Hippocampal formation (tissue), 2 donors: ENCODE measurements at places on chromosomes 1 and 21.

DNA sequence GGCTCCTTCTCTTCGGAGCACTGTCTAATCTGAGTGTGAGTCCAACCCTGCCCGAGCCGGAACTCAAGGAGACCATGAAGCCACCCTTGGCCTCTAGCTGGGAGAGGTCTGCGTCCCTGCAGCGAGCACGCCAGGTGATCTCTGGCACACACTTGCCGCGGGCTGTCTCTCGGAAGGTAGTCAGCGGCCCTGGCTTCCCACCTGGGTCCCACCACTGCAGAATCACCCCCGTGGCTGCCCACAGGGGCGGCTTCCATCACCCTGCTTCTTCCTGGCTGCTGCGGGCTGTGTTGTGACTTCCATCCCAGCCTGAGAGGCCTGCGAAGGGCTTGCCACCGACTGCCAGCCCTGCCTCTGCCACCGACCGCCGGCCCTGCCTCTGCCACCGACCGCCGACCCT, 17.0 kb downstream of the FAAP20 start:
- no peak for DNase-seq

DNA sequence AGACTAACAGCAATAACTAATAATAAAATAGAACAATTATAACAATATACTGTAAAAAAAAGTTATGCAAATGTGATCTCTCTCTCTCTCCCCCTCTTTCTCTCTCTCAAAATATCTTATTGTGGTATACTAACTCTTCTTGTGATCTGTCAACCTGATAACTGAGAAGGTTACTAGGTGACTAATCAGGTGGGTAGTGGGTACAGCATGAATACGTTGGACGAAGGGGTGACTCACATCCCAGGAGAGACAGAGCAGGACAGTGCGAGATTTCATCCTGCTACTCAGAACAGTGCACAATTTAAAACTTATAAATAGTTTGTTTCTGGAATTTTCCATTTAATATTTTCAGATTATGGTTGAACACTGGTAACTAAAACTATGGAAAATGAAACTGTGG, 257.5 kb downstream of the LRRC40 start:
- no peak for DNase-seq

- no peak for DNase-seq
These were observed 6.2 kb downstream of the C1orf198 start for GRCh38 chr1:230861970-230862595.

GRCh38 chr21:25717491-25718147, 17.1 kb downstream of the ATP5PF start:
- no peak for DNase-seq

GRCh38 chr1:2204415-2205190, 10.0 kb upstream of the FAAP20 start:
- DNase-seq, result peak; percentile 93

- no peak for DNase-seq
These were observed 7.1 kb upstream of the KCNK1 start for GRCh38 chr1:233606813-233607212.

- DNase-seq, result no peak
These were observed 418.7 kb upstream of the VAMP3 start for GRCh38 chr1:7352364-7352763.

DNA sequence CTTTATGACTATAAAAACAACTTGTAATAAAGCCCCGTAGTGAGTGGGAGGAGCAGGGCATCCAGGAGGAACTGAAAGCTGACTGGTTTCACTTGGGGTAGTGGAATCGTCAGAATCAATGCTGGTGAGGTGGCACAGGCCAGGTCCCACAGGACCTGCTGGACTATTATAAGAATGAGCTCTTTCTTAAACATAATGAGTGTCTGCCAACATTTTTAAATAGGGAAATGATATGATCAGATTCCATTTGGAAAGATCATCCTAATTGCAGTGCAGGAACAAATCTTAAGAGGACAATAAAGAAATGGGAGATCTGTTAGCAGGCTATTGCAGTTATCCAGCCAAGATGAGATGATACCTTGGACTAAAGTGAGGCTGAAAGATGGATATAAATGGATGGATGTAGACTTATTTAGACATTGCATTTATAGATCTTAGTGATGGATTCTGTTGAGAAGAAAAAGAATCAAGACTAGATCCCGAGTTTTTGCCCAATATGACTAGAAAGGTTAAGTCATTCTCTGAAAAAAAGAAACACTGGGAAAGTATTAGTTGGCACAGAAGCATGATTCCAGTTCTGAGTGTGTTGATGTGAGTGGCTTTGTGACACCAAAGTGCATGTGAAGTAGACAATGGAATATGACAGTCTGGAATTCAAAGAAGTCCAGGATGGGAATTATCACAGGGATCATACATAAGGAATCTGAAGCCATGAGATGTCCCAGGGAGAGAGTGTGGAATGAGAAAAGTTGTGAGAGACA, 153.3 kb upstream of the SGIP1 start:
- DNase-seq, result no peak

GRCh38 chr1:212315907-212316306, 30.7 kb downstream of the PPP2R5A start:
- DNase-seq, result no peak

GRCh38 chr1:15963968-15964648, 11.8 kb downstream of the ZBTB17 start:
- DNase-seq, result no peak

DNA sequence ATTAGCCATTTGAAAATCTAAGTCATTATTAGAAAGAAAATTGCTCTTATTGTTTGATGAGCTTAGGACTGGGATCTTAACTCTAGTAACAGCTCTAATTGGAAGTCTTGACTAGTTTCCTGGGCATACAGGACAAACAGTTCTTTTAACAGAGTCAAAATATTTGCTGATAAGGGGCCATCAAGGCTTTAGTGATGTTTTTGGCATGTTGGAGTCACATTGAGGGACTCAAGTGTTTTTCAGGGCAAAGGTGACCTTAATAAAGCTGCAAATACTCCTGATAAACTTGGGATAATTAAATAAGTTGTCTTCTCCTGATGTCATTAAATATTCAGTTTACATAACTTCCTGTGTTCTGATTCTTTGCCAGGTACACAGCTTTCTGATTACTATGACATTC, 6.5 kb upstream of the KRTAP19-7 start:
- DNase-seq, result no peak

DNA sequence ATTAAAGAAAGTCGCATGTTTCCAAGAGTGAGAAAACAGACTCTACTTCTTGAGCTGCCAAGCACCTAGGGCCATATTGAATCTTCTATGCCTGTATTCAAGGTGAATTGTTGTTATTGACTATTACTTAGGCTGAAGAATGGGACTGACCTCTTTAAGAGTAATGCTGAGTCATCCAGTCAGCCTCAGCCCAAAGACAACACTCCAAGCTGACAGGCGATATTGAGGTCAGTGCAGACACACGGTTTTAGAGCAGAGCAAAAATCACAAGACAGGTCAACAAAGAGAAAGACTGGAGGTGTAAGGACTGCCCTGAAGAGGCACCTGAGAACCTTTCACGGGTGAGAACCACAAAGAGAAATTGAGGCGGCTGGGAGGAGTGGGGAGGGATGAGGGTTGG, 146.9 kb downstream of the MIS18A start:
- DNase-seq, result no peak

DNA sequence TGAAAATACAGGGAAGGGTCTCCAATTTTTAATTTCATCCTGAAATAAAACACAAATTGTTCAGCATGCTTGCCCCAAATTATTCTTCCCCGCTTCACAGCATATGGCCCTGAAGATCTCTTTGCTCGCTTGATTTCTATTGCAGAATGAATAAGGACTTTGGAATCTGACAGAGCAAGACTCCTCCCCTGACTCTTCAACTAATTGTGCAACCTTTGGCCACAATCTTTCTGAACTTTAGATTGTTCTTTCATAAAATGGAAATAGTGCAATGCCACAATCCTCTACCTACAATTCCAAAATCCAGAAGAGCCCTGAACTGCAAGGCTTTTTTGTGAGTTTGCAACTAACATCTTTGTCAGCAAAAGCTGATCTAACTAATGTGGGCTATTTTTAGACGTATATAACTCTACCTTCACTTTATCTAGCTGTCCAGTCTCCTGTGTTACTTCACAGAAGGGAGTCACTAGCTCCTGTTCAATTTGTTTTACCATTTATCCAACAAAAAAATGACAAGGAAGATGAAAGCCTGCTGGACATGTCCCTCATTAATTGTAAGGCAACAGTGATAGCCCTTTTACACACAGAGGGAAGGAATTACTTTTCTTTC, 13.4 kb downstream of the RNASEL start:
- no peak for DNase-seq

DNA sequence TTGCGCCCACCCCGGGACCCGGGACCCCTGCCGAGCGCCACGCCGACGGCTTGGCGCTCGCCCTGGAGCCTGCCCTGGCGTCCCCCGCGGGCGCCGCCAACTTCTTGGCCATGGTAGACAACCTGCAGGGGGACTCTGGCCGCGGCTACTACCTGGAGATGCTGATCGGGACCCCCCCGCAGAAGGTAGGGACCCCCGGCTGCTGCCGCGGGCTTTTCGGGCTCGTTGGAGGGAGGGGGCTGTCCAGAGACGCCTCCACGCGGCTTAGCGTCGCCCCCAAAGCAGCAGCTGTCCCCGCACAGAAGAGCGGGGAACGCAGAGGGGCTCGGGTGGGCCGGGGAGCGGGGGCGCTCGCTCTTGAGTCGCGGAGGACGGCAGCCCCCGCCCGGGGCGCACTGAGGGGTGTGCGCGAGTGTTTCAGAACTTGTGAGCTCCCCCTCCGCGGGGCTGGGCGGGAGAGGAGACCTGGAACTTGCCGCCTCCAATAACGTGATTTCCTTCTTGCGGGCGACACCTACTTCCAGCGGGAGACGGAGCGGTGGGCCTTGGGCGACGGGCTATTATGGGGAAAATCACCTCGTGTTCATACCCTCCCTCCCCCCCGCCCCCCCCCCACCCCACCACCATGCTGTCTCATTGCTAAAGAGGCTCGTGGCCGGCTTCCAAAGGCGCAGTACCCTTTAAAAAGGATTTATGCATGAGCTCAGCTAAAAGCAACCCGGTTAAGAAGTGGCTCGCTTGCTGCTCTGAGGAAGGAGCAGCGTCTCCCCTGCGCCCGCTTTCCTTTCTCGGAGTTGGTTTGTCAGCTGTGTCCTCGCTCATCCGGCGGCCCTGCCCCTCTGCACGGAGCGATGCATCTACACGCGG, 664 bp downstream of the BACE2 start:
- peak; percentile 10 for DNase-seq

GRCh38 chr1:110533230-110533629, 14.3 kb upstream of the KCNA10 start:
- DNase-seq, result no peak

DNA sequence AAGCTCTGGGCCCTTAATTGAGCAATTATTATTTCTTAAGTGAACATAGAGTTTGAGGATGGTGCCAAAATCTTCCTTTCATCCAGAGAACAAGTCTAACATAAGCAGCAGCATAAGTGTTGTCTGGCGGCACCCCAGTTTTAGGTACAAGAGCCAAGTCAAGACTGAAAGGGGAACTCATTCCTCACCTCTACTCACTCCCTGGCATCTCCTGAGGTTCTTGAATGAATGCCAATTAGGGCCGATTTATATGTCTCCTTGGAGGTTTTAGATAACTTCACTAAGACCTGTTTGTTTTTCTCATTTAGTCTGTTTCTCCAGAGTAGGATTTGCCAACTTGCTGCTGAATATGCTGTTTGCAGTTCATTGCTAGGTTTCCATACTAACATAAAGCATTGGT, 42.6 kb upstream of the ADGRL2 start:
- no peak for DNase-seq

- DNase-seq, result no peak
These were observed 85.6 kb downstream of the GREM2 start for GRCh38 chr1:240526312-240526711.

DNA sequence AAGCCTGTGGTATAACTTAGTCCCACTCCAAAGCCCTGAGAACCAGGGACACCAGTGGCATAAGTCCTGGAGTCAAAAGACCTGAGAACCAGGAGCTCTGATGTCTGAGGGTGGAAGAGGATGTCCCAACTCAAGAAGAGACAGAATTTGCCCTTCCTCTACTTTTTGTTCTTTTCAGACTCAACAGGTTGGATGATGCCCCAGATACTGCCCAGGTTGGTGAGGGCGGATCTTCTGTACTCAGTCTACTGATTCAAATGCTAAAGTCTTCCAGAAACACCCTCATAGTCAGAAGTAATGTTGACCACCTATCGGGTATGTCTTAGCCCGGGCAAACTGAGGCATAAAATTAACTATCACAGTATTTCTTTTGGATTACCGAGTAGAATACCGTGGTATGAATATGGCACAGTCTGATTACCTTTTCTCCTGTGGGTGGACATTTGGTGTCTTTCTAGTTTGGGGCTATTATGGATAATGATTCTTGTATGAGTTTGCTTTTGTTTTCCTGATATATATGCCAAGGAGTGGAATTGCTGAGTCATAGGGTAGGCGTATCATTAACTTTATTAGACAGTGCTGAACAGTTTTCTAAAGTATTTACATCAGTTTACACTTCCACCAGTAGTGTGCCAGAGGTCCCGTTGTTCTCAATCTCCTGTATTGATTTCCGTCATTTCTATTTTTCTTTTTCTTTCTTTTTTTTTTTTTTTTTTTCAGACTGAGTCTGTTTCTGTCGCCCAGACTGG, 3.2 kb upstream of the CHAF1B start:
- no peak for DNase-seq

- DNase-seq, result no peak
These were observed 25.7 kb downstream of the ZBTB18 start for GRCh38 chr1:244076740-244077139.

DNA sequence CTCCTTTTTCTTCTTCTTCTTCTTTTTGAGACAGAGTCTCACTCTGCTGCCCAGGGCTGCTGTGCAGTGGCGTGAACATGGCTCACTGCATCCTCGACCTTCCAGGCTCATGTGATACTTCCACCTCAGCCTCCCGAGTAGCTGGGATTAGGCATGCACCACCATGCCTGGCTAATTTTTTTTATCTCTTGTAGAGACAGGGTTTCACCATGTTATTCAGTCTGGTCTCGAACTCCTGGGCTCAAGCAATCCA, 13.0 kb upstream of the PADI1 start:
- DNase-seq, result no peak

GRCh38 chr1:48659801-48660200, 116.9 kb downstream of the BEND5 start:
- no peak for DNase-seq

GRCh38 chr1:246875041-246876026, 56.4 kb downstream of the AHCTF1 start:
- no peak for DNase-seq

GRCh38 chr21:36466061-36466511, 13.8 kb downstream of the CLDN14 start:
- DNase-seq, result no peak

- no peak for DNase-seq
These were observed 105.1 kb downstream of the LRIG2 start for GRCh38 chr1:113178106-113178505.

DNA sequence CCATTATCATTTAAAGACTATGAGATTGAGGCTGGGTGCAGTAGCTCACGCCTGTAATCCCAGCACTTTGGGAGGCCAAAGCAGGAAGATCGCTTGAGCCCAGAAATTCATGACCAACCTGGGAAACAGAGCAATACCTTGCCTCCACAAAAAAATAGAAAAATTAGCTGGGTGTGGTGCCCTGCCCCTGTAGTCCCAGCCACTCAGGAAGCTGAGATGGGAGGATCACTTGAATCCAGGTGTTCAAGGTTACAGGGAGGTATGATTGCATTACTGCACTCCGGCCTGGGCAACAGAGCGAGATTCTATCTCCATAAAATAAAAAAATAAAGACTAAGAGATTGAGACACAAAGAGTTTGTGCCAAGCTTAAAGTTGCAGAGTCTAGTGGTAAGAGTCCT, 537.0 kb downstream of the DPYD start:
- no peak for DNase-seq
